ENCODE measurements at places on chromosomes 5 and 9. TPM values are rescaled to one million over a fixed set of nuclear protein-coding genes. Genes with fewer than 3 reads are reported as not detected.

The DBH gene
- total RNA-seq = not detected

The DDX31 gene
- 13.7 TPM for total RNA-seq

The CATSPER3 gene
- 0.32 TPM for total RNA-seq

GRCh38 chr5:181222630-181223057 lies 437 bp upstream of the TRIM41 start:
- peaks cover 58% of the 10 kb centered on the region for H3K4me1 ChIP-seq
- H3K4me3 ChIP-seq = peak overlapping the region; percentile 96
- DNase-seq = no peak
- H3K27ac ChIP-seq = peak overlapping the region; percentile 100
- peaks cover 8% of the 10 kb centered on the region for H3K27me3 ChIP-seq
- peaks cover 14% of the 10 kb centered on the region for H3K36me3 ChIP-seq
